ENCODE measurements at places on chromosomes 1 and 21.

GRCh38 chr1:163120372-163120771 lies 51.2 kb downstream of the RGS4 start:
- no peak for DNase-seq

GRCh38 chr21:34617753-34618339 lies 2.9 kb upstream of the RCAN1 start:
- DNase-seq = no peak

DNA sequence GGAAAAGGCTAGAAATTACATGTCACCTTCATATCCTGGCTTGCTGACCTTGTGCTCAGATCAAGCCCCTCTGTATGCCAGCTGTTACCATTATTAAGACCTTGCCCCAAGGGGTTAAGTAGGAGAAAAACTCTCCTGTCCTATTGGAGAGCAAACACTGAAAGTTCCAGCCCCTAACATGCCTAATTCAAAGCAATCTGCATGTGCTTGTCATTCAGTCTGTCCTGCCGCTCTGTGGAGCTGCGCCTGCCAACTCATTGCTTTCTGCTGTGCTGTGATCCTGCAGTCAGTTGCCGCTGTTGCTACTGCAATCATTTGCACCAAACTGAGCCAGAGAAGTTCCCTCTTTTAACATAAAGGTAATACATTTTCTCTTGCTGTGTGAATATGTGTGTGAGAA lies 113.4 kb downstream of the DISP1 start:
- no peak for DNase-seq

- no peak for DNase-seq
These were observed 67.0 kb downstream of the CHD5 start for GRCh38 chr1:6113116-6113515.

DNA sequence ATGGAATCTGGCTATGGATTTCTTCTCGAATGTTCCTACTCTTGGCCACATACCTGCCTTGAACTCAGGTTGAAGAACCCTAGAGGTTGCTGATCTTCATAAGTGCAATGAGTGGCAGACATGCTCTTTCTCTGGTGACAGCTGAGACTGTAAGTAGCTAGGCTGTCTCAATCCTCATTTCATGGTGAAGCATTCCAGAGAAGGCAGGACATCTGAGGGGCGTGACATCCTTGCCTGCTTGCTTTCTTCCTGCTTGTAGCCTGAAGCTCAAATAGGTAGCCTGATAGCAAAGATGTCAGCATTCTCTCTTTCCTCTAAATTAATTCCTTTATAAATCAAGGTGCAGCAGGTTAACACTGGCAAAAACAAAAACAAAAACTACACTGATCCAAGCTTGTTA lies 114.6 kb upstream of the MAGI3 start:
- DNase-seq = no peak

- no peak for DNase-seq
These were observed 466.7 kb upstream of the NFIA start for GRCh38 chr1:60615666-60616065.

- DNase-seq = no peak
These were observed 37.2 kb upstream of the AIM2 start for GRCh38 chr1:159113596-159114433.

DNA sequence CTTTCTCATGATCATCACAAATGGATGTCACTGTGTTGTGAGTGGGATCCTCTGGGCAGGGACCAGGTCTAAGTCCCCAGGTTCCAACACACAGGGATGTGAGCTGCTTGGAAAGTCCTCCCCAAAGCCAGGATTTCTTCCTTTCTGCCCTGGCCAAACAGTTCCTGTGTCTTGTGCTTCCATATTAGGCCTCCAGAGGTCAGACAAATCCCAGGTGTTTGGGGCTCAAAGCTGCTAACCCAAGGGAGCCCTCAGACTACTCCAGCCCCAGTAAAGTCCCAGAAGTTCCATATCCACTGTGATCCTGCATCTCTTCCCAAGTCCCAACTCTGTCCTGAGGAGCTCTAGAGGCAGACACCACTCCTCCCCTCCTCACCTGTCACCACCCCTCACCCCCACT lies 27.7 kb upstream of the MAGOH start:
- no peak for DNase-seq

- DNase-seq = no peak
These were observed 2.8 kb downstream of the CERS2 start for GRCh38 chr1:150971583-150972416.
